Left kidney (tissue), 8 donors: ENCODE measurements at places on chromosomes 5 and 9. TPM values are rescaled to one million over a fixed set of nuclear protein-coding genes. Genes with fewer than 3 reads are reported as not detected.

- no peak for DNase-seq
Measured at GRCh38 chr5:103364074-103364473, 105.5 kb downstream of the MACIR start.

GRCh38 chr9:125372441-125373226 lies 111.0 kb downstream of the GAPVD1 start:
- no peak for DNase-seq

The ADAMTS13 gene
- 10.9 TPM for polyA plus RNA-seq

DNA sequence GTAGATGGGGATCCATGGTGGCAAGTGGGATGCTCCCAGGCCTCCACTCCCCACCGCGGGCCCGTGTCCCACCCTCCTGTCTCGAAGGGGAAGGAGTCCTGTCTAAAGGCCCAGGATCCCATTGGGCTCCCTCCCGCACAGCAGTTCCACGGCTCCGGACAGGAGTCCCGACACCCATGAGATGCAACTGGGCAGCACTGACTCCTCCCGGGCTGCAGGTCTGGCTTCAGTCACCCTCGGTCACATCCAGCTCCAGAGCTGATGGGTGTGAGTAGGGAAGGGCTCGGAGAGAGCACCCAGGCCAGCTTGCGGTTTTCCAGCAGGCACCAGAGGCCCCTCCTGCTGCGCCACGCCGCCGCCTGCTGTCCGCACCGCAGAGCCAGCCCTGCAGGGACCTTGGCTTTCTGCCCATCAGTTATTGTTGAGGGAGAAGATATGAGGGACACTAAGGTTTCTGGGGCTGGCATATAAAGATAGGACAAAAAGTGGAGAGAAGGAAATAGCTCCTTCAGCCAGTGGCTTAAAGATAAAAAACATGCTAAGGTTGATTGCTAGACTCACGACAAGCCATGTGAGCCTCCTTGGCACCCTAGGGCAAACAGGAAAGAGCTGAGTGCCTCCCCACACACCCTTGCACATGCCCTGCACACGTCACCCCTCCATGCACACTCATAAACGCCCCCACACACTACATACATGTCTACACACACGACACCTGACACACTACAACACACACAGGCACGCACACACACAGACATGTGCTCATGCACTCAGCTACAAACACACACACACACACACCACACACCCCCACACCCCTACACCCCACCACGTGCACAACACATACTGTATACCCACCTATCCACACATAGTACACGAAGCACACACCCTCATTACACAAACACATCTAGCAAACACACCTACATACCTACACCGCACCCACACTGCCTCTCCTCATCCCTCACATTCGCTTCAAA lies 79.0 kb downstream of the AK8 start:
- DNase-seq = no peak

DNA sequence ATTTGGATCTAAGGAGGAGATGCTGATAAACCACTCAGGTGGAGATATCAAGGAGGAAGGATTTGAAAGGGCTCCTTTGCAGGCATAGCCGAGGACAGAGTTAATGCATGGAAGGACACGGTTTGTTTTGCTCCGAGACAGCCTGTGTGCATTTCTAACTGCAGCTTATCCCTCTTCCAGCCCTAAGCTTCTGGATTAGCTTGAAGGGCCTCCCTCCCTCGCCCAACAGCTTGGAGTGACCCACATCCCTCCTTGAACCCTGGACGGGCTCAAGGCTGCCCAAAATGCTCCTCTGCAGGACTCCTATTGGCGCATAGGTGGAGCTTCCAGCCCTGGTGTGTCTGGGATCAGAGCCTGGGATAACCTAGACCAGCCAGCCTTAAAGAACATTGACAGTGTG lies 66.7 kb downstream of the PPARGC1B start:
- DNase-seq = no peak

The CA9 gene
- polyA plus RNA-seq = 0.58 TPM

DNA sequence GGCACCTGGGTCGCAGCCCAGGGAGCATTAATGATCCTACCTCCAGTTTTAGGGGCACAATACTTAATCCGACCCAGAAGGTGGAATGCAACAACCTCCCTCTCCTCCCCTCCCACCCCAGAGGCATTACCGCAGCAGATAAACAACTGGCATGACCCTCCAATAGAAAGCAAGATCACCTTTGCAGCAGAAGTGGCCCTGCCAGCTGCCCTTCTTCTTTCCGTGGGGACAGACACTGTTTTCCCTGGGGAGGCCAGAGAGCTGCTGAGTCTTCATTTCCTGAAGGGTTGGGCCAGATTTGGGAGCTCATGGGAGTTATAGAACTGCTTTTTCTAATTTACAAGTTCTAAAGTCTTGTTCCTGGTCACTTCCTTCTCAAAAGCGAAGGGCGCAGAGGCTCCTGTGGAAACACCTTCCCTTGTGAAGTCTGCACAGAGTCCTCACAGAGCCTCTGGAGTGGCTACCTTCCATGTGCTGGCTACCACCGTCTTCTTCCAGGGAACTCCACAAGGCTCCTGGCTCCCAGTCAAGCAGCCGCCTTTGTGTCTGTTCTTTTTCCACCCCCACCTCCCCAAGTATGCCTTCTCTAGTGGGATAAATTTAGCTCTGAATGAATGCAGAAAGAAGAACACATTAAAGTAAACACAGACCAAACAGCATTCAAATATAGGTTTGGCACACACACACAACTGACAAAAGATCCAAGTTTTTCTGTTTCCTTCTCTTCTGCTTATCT lies 8.0 kb upstream of the PALM2AKAP2 start:
- DNase-seq = no peak

The RGS7BP gene
- 9.5 TPM for polyA plus RNA-seq

The ADGRV1 gene
- polyA plus RNA-seq = 12.5 TPM

The AGXT2 gene
- polyA plus RNA-seq = 45.6 TPM

DNA sequence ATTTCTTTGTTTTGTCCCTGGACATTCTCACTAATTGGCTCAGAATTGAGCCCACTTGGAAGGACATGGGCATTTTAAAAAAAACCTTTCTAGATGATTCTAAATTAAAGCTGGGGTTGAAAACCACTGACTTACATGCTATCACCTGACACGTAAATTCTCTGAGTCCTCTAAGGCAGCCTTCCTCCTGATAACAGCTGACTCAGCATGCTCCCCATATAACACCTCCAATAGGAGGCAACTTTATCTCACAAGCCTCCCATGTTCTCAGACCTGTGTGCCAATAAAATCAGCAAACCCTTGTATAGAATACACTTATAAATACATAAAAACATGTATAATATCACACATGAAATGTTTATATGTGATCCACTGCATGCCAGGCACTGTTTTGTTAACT lies 49.2 kb upstream of the AGXT2 start:
- no peak for DNase-seq

DNA sequence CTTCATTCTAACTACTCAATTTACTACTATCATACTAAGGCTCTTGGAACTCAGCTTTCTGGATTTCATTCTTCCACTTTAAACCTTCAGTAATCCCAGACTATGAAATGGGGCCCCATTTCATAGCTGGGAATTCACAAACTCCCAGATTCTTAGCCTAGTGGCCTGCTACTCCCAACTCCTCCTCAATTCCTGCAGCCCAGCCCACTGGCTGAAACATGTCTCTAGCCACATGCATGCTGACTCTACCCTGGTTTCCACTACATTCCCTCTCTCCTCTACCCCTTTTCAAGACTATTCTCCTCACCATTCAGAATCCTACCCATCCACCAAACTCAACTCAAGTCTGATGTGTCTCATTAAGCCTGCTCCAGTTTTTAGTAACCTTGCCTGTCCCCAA lies 370.6 kb downstream of the BNC2 start:
- no peak for DNase-seq

The FAT2 gene
- polyA plus RNA-seq = 9.4 TPM

The OLFML2A gene
- polyA plus RNA-seq = 18.7 TPM

- no peak for DNase-seq
Measured at GRCh38 chr9:2158766-2159430, 143.8 kb downstream of the SMARCA2 start.

The DIRAS2 gene
- polyA plus RNA-seq = 5.2 TPM

DNA sequence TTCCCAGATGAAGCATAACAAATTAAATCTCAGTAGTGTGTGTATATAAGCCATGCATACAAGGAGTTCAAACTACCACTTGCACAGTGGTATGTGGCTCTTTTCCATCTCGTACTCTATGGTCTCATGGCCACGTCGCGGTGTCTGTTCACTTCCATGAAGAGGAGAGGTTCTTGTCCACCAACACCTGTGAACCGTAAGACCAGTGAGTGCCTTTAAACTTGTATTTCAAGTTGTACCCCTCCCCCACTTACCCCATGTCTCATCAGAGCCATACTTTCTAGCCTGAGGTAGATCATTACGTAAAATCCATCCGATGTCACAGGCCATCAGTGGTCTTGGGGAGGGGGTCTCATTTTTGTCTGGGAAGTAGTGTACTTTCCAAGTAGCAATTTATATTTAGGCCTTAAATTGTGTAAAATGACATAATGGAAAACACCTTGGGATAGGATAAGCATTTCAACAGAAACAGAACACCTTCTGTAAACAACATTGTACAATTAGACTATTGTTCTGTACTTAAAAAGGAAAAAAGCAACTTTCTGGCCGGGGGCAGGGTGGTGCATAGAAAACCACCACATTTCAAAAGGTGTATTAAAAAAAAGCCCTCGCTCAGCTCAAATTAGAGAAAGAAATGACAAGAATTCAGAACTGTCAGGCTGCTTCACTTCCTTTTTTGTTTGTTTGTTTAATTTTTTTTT lies 163.0 kb downstream of the SMARCA2 start:
- DNase-seq = no peak

DNA sequence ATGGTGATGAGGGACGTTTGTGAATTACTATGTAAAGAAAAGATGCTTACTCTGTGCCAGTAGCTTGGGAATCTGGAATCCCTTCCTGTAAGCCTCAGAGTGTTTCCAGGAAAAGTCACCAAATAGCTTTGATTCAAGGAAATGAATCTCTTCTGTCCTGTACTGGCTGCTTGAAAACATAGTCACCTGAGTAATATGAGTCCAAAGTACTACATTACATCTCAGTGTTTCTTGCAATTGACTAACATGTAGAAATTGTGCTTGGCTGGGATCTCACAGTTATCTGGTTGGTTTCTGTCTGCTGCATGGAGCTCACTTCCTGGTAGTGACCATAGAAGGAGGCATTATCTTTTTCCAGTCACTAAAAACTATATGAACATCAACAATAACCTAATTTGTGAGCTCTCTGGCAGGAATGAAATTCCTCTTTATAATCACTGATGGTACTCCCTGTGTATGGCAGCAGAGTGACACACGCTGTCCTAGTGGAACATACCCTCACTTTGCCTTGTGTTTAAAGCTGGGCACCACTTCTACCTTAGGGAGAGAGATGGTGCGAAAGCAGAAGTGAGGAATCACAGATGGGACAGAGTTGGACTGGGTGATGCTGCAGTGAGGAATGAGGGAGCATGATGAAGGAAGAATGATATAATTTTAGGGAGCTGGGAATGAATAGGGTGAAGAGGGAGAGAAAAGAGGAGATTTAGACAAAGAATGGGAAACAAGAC lies 568.5 kb downstream of the RAB3C start:
- DNase-seq = no peak

GRCh38 chr9:2489838-2490314 lies 131.7 kb upstream of the VLDLR start:
- DNase-seq = no peak

DNA sequence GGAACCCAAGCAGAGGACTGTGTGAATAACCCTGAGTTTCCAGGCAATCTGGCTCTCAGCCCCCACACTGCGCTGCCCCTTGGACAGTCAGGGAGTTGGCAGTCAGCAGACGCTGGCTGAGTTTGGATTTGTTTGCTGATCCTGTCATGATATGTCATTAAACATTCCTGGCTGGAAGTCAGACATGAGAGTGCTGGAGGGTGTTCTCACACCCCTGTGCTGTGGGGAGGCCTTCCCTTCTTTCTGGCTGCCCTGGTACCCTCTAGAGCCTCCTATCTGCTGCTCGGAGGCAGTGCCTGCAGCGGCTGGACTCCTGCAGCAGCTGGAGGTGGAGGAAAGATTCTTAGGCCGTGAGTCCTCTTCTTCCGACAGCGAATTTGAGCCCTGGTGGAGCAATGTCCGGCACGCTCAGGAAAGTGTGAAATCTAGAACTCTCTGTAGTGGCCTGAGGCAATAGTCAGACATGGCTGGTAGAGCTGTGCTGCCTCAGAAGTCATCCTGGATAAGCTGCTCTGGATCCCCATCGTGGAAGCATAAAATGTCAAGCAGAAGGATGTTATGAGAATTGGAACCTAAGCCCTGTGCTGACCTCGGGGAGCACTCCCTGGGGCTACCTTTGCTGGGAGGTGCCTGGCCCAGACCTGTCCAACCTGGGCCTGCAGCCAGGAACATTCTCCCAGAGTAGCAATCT lies 72.0 kb downstream of the PDE8B start:
- no peak for DNase-seq

The HAVCR1 gene
- polyA plus RNA-seq = 4.6 TPM

DNA sequence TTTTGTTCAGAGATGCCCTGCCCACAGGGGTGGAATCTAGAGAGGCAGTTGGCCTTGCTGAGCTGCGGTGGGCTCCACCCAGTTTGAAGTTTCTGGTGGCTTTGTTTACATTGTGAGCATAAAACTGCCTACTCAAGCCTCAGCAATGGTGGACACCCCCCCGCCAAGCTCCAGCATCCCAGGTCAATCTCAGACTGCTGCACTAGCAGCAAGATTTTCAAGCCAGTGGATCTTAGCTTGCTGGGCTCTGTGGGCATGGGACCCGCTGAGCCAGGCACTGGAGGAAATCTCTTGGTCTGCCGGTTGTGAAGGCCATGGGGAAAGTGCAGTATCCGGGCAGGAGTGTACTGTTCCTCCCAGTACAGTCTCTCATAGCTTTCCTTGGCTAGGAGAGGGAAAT lies 55.5 kb downstream of the MINAR2 start:
- DNase-seq = no peak

The CDK7 gene
- 37.7 TPM for polyA plus RNA-seq

The UQCRQ gene
- polyA plus RNA-seq = 173 TPM

The INSL4 gene
- not detected for polyA plus RNA-seq

DNA sequence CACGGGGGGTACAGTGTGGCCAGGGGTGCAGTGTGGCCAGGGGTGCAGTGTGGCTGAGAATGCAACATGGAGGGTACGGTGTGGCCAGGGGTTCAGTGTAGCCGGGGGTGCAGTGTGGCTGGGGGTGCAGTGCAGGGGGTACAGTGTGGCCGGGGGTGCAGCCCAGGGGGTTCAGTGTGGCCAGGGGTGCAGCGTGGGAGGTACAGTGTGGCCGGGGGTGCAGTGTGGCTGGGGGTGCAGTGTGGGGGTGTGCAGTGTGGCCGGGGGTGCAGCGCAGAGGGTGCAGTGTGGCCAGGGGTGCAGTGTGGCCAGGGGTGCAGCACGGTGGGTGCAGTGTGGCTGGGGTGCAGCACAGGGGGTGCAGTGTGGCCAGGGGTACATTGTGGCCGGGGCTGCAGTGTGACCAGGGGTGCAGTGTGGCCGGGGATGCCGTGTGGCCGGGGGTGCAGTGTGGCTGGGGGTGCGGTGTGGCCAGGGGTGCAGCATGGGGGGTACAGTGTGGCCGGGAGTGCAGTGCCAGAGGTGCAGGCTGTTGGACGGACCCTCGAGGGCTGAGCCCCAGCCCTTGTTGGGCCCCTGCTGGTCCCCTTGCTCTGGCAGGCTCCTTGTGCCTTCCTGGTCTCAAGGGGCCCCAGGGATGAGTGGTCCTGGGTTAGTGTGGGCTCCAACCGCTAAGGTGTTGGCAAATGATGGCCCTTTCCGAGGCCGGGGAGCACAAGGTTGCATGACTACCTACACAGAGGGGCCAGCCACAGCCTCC lies 17.9 kb downstream of the TPPP start:
- DNase-seq = no peak

GRCh38 chr5:68403301-68403700 lies 187.7 kb downstream of the PIK3R1 start:
- DNase-seq = no peak
